Brain pericyte (primary cell): ENCODE measurements at places on chromosomes 5 and 9.
A peak's percentile ranks its signal among the peaks of the same experiment; 100 is the strongest.

- DNase-seq, result no peak
Measured at GRCh38 chr5:78696637-78697036, 48.1 kb upstream of the LHFPL2 start.

GRCh38 chr5:39100851-39101396, 26.7 kb upstream of the RICTOR start:
- peak; percentile 82 for DNase-seq

DNA sequence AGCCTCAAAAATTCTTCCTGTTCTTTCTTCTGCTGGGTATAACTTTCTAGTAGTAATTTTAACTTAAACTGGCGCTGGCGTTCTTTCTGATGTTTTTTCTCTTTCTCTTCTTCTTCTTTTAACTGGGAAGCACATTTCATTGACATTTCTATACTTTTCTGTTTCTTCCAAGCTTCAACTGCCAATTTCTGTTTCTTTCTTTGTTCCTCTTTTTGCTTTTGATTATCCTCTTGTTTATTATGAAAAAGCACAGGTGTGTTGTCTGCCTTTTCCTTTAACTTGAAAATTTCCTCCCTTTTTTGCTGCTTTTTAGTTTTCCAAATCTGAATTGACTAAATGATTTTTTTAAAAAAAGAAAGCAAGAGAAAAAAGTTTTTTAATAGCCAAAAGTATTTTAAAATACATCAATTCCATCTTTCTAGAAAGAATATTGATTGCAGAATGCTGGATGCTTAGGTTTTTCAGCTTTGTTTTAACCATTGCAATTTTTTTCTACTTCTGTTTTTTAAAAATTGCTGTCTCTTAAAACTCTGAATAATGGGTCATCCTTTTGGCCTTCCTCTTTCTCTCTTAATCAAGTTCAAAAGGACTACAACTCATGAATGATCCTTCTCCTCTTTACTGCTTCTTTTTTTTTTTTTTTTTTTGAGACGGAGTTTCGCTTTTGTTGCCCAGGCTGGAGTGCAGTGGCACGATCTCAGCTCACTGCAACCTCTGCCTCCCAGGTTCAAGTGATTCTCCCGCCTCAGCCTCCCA, 8.8 kb upstream of the PGGT1B start:
- no peak for DNase-seq

DNA sequence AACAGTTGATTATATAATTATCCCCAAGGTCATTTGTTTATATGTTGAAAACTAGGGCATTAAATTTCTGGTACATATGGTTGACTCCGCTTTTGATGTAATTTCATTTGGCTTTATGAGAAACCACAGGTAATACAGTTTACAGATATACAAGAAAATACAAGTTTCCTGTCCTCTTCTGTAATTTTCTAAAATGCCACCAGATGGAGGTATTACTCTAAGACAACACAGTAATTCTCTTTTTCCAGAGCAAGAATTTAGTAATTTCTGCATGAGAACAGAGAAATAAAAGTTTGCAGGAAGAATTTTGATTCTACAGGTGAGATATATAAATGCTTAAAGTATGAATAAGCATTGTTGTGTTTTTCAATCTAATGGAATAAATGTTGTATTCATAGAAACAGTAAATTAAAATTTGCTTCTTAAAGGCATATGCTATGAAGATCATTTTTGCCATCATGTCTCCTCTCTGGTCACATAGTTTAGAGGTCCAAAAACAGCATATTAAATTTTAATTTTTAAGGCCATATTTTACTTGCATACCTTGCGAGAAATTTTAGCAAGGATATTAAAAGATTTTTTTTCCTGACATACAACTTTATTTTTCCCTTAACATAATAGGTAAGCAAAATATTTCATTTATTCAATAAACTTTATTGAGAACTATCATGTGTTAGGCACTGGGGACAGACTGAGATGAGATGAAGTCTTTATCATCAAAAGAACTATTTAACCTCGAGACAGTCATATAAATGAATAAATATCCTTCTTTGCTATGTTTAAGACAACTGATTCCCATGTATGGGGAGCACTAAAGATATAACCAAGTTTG, 22.7 kb downstream of the CHD1 start:
- DNase-seq, result no peak

DNA sequence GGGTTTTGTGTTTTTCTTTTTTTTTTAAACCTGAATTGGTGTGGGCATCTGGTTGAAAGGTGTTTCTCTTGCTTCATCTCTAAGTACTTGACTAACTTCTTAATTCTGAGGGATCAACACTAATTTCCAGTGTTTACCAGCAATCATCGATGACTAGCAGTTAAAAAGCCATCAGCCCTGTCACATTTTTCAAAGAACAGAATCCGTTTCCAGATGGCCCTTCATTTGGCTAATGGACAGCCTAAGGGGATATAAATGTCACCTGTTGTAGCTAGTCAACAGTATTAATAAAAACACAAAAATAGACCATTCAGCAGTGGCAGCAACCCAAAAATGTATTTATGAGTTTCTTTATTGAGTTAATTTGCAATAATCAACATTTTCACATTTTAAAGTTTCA, 1076.5 kb downstream of the MAT2B start:
- no peak for DNase-seq

DNA sequence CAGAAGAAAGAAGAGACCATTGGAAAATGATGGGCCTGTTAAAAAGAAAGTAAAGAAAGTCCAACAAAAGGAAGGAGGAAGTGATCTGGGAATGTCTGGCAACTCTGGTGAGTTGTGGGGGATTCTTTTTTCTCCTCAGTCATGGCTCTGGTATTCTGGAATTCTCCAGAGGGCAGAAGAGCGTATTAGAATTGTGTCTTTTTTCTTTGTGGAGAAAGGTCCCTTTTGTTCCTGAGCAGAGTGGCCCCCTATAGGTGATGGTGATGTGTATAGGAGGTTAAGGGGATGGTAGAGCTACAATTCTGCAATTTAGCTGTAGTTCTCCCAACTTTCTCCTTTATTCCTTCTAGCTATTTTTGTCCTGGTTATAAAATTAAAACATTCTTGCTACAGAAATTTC, 1.6 kb upstream of the DHFR start:
- no peak for DNase-seq

- no peak for DNase-seq
Measured at GRCh38 chr5:96660971-96661854, 963 bp upstream of the CAST start.
